ENCODE measurements at places on chromosomes 6 and 20.

- DNase-seq, result peak; percentile 8
Observed at GRCh38 chr6:134446218-134446848, 128.4 kb upstream of the SGK1 start.

GRCh38 chr6:125943528-125944433, 12.8 kb upstream of the HINT3 start:
- DNase-seq, result no peak

GRCh38 chr20:24995741-24996448, 3.3 kb upstream of the APMAP start:
- no peak for DNase-seq

DNA sequence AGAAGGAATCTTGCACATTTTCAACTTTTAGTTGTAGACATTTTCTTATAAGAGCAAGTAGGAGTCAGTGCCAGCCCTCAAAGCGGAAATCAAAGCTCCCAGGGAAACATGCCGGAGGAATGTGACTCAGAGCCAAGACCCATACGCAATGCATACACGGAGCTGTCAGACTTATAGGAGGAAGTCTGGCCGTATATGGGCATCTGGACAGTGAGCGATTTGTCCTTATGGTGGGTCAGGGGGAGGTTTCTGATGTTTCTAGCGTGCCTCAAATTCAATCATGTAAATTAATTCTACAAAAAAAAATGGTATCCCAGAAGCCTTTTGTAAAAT, 3.6 kb upstream of the CCN2 start:
- DNase-seq, result no peak

All from germinal center (tissue), 1 donor.